COR-L47 (cell line): ENCODE measurements at places on chromosomes 12 and 14.

GRCh38 chr14:99752486-99753121, 40.6 kb upstream of the EML1 start:
- DNase-seq, result no peak

GRCh38 chr12:117816-118345, 51.3 kb downstream of the IQSEC3 start:
- no peak for DNase-seq

- DNase-seq, result no peak
Measured at GRCh38 chr12:121939186-121939585, 20.8 kb downstream of the CFAP251 start.

GRCh38 chr14:52179141-52179790, 88.2 kb upstream of the PTGDR start:
- no peak for DNase-seq

- DNase-seq, result no peak
Measured at GRCh38 chr12:86186449-86186848, 69.7 kb downstream of the MGAT4C start.

DNA sequence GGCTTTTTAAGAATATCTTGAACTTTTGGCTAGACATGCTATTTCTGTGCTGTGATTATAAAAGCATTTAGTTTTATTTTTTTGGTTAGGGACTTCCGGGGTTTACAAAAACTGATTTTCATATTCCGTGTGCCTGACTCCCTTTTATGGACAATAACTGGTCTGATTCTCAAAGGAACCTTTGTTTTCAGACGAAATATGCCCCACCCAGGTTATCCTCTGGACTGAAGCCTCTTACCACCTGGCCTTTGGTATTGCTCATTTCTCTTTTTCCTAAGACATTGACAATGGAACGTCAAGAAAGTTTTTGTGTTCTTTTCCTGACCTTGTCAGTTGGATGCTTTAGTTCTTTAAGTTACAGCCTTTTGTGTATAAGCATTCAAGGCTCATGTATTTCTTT, 10.8 kb downstream of the TIGAR start:
- DNase-seq, result no peak

DNA sequence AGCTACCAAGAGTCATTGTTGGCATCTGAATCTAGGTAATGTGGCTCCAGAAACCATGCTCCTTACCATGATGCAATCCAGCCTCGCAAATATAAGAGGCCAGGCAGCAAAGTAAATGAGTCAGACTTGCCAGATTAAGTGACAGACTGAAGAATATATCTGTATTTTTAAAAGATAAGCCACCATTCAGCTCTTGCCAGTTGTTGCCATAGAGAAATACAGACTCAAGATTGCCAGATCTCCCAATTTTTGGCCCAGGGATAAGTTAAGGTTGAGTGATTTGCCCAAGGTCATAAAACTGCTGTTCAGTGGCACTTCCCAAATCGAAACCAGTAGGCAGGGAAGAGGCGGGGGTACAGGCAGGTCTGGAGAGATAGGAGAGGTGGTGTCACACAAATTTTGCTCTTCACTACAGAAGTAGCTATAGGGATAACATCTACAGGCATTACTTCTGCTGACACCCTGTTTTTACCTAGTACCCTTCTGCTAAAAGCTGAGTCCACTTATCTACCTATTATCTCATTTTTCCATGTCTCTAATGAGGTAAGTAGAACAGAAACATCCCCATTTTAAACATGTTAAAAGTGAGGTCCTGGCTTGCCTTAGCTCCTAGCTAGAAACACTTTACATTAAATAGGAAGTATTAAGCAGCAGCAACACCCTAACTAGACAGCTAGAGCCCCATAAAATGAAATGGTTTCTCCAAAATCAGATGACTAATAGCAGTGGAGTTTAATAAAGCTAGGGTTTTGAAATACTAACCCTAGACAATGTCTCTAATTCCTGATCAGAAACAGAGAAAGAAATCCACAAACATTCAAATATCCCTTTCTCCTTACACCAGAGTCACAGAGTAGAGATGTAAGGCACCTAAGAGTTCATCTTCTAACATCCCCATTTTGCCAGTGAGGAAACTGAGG, 19.5 kb downstream of the DCAF5 start:
- DNase-seq, result no peak

DNA sequence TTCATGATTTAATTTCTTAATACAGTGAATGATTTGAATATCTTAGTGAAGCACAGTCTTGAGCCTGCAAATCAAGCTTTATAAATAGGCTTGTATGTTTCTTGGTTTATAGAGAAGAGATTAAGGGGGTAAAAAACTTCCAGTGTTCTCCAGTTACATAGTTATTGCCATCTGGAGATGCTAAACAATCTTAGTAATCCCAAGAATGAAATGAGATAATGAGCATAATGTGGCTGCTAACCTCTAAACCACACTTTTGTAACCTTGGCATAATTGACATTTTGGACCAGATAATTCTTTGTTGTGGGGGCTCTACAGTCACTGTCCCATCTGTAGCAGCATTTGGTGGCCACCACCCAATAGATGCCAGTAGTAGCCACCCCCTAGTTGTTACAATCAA, 316.8 kb downstream of the CCDC91 start:
- no peak for DNase-seq

GRCh38 chr14:104158827-104159798, 20.7 kb downstream of the KIF26A start:
- no peak for DNase-seq

GRCh38 chr12:8549381-8549780, 8.7 kb upstream of the CLEC4E start:
- no peak for DNase-seq

- DNase-seq, result no peak
Measured at GRCh38 chr12:132604668-132605441, 5.5 kb downstream of the LRCOL1 start.
